GM23248 (cell line): ENCODE measurements at places on chromosomes 12 and 14. TPM values are rescaled to one million over a fixed set of nuclear protein-coding genes. Genes with fewer than 3 reads are reported as not detected.

DNA sequence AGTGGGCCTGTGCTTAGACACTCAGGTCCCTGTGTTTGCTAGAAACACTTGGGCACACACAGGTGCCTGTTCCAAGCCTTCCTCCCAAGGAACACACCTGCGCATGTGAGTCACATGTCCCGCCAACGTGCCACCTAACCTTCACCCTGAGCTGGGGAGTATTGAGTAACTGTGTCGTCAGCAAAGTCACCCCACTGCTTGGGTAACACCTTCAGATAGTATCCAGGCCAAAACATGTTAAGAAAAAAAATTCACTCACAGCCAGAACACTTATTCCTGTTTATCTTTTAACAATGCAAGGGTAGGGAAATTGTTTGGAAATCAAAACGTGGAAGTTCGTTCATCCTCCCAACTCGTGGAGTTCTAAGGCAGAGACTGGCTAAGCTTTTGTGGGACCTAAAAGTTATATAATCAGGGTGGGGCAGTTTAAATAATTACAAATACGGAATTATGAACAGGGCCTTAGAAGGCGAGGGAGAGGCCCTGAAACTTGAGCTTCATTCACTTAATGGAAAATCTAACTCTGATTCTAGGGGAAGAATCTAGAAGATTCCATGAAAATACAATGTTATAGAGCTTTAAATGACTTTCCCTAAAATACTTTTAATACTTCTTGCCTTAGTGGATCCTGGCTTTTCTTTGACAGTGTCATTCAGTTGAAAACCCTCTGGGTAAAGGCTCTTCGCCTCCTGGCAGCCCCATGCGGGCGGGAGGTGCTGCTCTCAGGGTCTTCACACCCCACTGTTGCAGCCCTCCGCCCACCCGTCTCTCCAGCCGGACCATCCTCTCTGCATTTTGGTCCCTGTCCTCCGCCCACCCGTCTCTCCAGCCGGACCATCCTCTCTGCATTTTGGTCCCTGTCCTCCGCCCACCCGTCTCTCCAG, 30.3 kb upstream of the ADIPOR2 start:
- DNase-seq = peak; percentile 53
- no peaks in the 10 kb centered on the region for H3K27me3 ChIP-seq
- no peak overlapping the region for H3K4me3 ChIP-seq
- 0 out of 2 replicates have a peak, but pooled peaks cover 5% of the 10 kb centered on the region for H3K4me1 ChIP-seq

GRCh38 chr12:752695-753610, 574 bp downstream of the WNK1 start:
- DNase-seq = peak; percentile 79
- H3K4me3 ChIP-seq = peak overlapping the region; percentile 95
- H3K36me3 ChIP-seq = no peaks in the 10 kb centered on the region
- H3K4me1 ChIP-seq = peaks cover 36% of the 10 kb centered on the region
- peak overlapping the region; percentile 83 for H3K27ac ChIP-seq

DNA sequence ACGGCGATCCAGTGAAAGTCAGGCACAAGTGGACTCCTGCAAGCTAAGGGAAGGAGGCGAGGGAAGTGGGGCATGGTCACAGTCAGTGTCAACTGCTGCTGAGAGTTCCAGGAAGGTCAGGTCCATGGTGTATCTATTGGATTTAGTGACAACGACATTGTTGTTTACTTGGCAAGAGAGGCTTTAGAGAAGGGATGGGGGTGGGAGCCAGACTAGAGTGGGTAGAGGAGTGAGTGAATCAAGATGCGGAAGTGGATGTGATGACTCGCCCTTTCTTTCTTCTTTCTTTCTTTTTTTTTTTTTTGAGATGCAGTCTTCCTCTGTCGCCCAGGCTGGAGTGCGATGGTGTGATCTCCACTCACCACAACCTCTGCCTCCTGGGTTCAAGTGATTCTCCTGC, 12.5 kb downstream of the P2RX7 start:
- H3K27ac ChIP-seq = no peak overlapping the region
- H3K4me1 ChIP-seq = peaks cover 8% of the 10 kb centered on the region
- H3K27me3 ChIP-seq = no peaks in the 10 kb centered on the region
- H3K4me3 ChIP-seq = no peak overlapping the region

GRCh38 chr14:79924551-79924950, 286.8 kb downstream of the DIO2 start:
- DNase-seq = no peak
- H3K4me1 ChIP-seq = no peaks in the 10 kb centered on the region
- no peaks in the 10 kb centered on the region for H3K36me3 ChIP-seq

Gene CLEC2B
- 11.7 and 12.2 TPM in 2 replicates for polyA plus RNA-seq

Gene POTEG
- not detected in 2 replicates for polyA plus RNA-seq

DNA sequence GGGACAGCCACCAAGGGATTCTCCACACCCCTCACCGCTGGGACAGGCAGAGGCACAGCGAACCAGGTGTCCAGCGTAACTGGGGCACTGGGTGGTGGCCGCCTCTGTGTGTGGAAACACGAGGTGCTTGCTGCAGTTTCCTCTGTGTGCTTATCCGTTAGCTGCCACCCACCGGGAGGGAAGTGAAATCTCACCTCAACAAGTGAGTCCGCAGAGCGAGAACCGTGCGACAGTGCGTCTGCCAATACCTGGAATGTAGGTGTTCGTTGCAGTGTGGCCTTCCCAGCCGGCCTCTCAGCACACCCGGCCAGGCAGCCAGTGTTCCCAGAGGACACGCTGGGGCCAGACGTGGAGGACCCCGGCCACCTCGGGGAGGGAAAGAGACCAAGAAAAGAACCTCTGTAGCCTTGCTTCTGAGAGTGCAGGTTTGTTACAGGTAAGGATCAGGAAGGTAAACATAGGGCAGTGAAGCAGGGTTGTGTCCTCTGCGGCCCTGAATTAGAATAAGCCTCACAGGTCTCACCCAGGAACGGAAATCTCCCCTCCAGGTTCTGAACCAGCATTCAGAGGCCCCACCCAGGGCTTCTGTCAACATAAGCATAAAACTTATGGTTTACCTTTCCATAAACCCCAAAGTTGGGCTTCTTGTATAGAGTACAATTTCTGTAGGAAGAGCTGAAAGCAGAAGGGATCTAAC, 1.5 kb downstream of the BCL2L14 start:
- no peak overlapping the region for H3K27ac ChIP-seq
- peaks cover 36% of the 10 kb centered on the region for H3K27me3 ChIP-seq
- no peak overlapping the region for H3K4me3 ChIP-seq

DNA sequence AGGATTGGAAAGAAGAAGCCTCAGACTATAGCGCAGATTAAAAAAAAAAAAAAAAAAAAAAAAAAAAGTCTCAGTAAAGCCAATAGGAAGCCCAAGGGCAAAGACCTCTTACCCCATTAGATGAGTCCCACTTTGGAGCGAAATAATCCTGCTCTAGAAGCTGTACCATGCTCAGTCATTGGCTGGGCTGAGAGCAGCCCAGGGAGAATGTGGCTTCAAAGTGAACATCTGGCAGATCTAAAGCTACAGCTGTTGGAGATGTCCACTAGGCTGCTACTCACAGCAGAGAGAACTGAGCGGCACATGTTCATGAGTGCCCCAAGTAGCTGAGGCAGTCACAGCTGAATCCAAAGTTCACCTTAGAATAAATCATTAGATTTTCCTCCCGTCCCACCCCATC, 560.9 kb downstream of the MED13L start:
- DNase-seq = no peak
- peaks cover 4% of the 10 kb centered on the region for H3K27me3 ChIP-seq
- no peaks in the 10 kb centered on the region for H3K4me1 ChIP-seq
- no peak overlapping the region for H3K27ac ChIP-seq
- H3K4me3 ChIP-seq = no peak overlapping the region
- no peaks in the 10 kb centered on the region for H3K36me3 ChIP-seq

- H3K36me3 ChIP-seq = no peaks in the 10 kb centered on the region
- H3K4me3 ChIP-seq = no peak overlapping the region
- no peaks in the 10 kb centered on the region for H3K27me3 ChIP-seq
- no peak overlapping the region for H3K27ac ChIP-seq
- peaks cover 17% of the 10 kb centered on the region for H3K4me1 ChIP-seq
- no peak for DNase-seq
Observed at GRCh38 chr14:68236582-68237458, 417.2 kb downstream of the RAD51B start.

GRCh38 chr14:101501341-101501740, 60.0 kb upstream of the DIO3 start:
- DNase-seq = no peak
- no peaks in the 10 kb centered on the region for H3K4me1 ChIP-seq

GRCh38 chr14:64200170-64200569, 94.0 kb downstream of the ESR2 start:
- H3K4me3 ChIP-seq = no peak overlapping the region
- no peaks in the 10 kb centered on the region for H3K36me3 ChIP-seq
- no peaks in the 10 kb centered on the region for H3K27me3 ChIP-seq
- H3K27ac ChIP-seq = no peak overlapping the region

DNA sequence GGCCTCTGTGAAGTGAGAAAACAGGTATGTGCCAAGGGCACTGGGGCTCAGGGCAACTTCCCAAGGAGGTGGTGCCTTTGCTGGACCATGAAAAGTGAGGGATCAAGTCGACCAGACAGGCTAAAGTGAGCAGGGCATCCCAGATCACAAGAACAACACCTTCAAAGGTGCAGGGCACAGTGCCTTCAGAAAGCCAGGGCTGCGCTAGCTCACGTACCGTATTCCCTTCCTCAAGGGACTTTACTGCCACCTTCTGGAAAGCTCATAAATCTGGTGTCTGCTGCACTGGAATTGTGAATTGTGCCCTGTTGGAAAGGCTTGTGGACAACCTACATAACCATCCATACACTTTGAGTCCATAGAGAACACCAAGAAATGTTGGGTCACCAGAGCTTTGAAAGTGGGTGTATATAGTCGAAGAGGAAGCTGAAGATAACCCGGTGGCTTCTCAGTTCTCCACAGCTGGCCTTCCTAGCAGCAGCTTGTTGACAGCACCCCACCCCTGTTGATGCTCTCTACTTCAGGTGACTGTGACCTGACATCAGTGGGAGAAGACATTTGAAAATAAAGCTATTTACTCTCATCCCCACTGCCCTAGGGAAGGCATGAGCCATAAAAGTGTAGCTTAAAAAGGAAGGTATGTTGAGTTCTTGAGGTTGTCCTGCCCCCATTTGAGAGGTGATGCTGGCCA, 24.5 kb downstream of the FIGNL2 start:
- H3K4me3 ChIP-seq = no peak overlapping the region
- H3K4me1 ChIP-seq = peaks cover 19% of the 10 kb centered on the region
- no peaks in the 10 kb centered on the region for H3K36me3 ChIP-seq
- H3K27me3 ChIP-seq = no peaks in the 10 kb centered on the region
- peak; percentile 81 for DNase-seq
- H3K27ac ChIP-seq = no peak overlapping the region

Gene CCDC60
- not detected in 2 replicates for polyA plus RNA-seq

- no peaks in the 10 kb centered on the region for H3K36me3 ChIP-seq
- no peak overlapping the region for H3K27ac ChIP-seq
- peak; percentile 91 for DNase-seq
- H3K4me1 ChIP-seq = no peaks in the 10 kb centered on the region
- no peaks in the 10 kb centered on the region for H3K27me3 ChIP-seq
Observed at GRCh38 chr14:104932676-104933631, 8.3 kb downstream of the PLD4 start.

- peaks cover 93% of the 10 kb centered on the region for H3K4me1 ChIP-seq
- no peaks in the 10 kb centered on the region for H3K27me3 ChIP-seq
- DNase-seq = no peak
- peak overlapping the region; percentile 53 for H3K27ac ChIP-seq
- no peaks in the 10 kb centered on the region; the same call in 1 of the 2 replicates for H3K36me3 ChIP-seq
Observed at GRCh38 chr14:61713724-61714437, 18.6 kb downstream of the HIF1A start.

Gene ARPC3
- polyA plus RNA-seq = 503 and 511 TPM in 2 replicates

Gene DLK1
- polyA plus RNA-seq = not detected in 2 replicates

DNA sequence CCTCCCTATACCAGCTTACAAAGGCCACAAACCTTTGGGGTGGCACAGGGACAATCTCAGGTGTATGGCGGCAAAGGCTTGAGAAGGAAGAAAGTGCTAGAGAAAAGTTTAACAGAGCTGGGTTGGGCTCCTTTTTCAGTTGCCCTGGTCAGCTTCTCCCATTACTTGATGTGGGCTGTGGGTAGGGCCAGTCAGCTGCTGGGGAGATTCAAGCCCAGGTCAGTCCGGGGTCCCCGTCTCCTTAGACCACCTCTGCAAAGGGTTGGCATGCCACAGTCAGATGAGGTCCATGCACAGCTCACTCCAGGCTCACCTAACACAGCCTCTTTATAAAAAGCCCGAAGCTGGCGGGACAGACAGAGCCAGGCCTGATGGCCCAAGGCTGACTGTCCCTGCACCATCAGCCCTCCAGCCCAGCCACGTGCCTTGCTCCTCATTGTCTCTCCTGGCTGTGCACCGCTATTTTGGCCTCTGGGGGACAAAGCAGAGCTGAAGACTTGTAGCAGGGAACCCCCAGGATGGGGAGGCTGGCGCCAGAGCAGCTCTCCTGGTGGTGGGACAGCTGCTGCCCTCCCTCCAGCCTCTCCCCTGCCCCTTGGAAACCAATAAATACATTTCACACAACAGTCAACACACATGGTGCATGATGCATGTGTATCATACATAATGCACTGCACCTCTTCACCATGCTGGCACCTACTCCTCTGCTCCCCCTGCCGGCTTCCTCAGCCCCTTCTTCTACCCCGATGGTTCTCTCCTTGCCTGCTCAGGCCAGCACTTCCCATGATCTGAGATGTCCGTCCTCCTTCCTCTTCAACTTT, 61.7 kb upstream of the DDX11 start:
- H3K27ac ChIP-seq = no peak overlapping the region
- no peak for DNase-seq
- H3K4me1 ChIP-seq = no peaks in the 10 kb centered on the region
- peaks cover 6% of the 10 kb centered on the region; the same call in 1 of the 2 replicates for H3K27me3 ChIP-seq
- no peak overlapping the region for H3K4me3 ChIP-seq

Gene MORN3
- polyA plus RNA-seq = 0.58 and 0.63 TPM in 2 replicates

DNA sequence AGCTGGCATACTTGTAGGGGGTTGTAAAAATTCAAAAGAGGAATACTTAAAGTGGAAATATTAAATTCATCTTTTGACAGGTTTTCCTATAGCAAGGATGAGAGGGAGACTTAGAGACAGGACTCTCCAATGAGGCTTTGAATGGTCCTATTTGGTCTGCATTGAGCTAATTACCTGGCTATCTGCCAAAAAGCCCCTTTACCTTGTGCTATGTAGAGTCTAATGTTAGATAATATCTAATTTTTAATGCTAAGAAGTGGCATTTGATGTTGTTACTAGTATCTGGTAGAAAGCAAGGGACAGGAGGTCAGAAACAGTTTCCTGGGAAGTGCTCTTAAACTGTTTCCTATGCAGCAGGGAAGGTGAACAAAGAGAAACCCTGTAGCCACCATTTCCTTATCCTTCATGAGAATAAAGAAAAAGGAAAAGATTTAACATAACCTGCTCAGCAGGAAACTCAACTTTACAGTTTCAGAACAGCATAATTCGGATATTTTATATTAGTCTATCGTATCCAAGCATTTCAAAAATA, 550.0 kb downstream of the SOX5 start:
- H3K4me1 ChIP-seq = no peaks in the 10 kb centered on the region
- no peaks in the 10 kb centered on the region for H3K27me3 ChIP-seq
- DNase-seq = no peak
- H3K4me3 ChIP-seq = no peak overlapping the region
- H3K27ac ChIP-seq = no peak overlapping the region
- H3K36me3 ChIP-seq = no peaks in the 10 kb centered on the region

Gene GALNT4
- polyA plus RNA-seq = 6.4 and 7.3 TPM in 2 replicates
